ENCODE measurements at places on chromosomes 3 and 15.

GRCh38 chr3:185934767-185935464, 2.9 kb downstream of the TRA2B start:
- no peak for DNase-seq

DNA sequence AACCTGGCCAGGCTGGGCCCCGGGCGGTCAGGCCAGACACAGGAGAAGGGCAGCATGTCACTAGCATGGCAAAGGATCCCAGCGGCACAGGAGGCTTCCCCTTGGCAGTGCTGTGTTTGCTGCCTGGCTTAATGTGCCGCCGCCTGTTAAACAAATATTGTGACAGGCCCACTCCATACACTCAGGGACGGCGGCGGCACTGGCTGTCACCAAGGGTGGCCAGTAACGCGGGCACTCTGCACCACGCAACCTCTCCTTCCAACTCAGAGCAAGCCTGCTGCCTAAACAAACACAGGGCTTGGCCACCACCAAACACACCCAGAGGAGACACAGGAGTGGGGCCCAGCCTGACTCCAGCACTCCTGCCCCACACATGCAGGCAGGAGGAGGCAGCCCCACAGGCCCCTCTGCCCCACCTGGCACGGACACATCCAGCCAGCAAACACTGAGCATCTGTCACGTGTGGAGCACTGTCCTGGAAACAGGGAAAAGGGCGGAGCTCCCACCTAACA, 48.0 kb downstream of the TPRA1 start:
- no peak for DNase-seq

DNA sequence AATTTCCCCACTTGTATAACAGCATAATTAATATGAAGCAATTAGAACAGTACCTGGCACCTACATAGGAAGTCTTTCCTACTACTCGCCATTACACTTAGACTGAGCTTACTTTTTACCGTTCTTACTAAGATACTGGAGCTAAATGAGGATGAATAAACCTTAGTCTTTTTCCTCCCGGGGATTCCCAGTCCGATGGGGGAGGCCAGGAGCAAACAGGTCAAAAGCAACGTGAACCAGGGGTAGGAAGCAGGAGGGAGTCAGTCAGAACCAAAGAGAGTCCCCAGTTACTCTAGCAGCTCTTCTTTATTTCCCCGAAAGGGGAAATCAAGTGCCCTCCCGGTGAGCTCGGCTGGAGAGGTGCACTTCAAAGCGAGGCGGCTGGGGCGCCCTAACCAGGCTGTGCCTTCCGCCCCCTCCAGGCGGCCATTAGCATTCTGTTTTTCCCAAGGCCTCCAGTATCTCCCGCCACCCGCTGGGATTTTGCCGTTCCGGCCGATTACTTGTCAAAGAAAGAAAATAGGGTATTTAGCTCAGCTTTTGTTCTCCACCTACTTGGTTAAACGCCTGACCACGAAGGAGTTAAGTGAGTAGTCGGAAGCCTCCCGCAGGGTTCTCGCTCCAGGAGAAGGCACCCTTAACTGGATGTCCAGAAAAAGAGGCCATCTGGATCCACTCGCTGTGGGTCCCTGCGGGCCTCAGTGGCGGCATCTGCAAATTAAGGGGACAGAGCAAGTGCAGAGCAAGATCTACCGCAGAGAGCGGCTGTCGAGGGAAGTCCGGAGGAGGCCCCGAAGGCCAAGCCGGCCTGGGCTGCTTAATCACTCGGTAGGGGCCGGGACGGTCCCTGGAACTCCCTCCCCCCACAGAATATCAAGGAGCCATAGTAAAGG, 6.3 kb upstream of the EOMES start:
- DNase-seq = no peak

- no peak for DNase-seq
Measured at GRCh38 chr3:94004301-94004910, 24.0 kb downstream of the STX19 start.

DNA sequence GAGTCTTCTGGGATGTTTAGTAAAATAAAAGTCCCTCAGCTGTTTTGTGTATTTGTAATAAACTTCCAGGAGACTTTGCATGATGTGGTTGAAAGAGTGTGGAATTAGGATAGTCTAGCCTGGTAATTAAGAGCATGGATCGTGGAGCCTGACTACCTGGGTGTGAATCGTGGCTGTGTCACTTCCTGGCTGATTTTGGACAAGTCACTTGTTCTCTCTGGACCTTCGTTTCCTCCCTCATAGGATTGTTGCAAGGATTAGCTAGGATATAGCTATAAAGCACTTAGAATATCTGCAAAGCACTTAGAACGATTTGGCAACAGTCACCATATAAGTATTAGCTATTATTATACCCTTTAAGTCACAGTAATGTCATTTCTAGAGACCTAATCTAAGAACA, 40.2 kb downstream of the SLMAP start:
- no peak for DNase-seq

DNA sequence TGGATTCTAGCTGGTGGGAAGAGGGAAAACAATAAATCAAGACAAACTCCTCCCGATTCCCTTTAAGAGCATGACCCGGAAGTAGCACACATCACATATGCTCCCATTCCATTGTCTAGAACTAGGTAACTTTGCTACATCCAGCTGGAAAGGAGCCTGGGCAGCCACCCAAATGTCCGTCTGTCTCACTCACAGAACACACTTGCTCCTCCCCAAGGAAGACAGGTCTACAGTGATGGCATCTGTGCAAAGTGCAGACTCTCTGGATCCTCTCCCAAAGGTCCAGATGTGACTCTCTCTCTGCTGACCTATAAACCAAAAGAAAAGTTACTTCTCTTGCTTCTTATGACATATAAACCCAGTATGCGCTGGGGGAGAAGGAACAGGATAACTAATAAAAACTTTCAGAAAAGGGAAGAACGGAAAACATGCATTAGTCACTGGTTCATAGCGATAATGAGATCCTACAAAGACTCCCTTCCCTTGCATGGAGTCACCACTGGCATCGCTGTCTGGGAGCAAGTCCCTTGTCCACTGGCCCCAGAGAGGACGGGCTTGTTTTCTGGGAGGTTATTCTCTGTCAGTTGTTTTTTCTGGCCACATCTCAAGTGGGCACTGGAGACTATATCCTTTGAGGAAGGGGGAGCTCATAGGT, 29.8 kb upstream of the EPHB3 start:
- no peak for DNase-seq

GRCh38 chr3:80007522-80007921, 239.7 kb upstream of the ROBO1 start:
- DNase-seq = no peak

- DNase-seq = no peak
Measured at GRCh38 chr3:127034195-127034989, 51.5 kb downstream of the PLXNA1 start.

- no peak for DNase-seq
Measured at GRCh38 chr3:193911784-193912340, 224.1 kb upstream of the HES1 start.

- no peak for DNase-seq
Measured at GRCh38 chr15:73030122-73030679, 22.1 kb upstream of the NEO1 start.

GRCh38 chr15:101018016-101018415, 98.9 kb downstream of the LRRK1 start:
- no peak for DNase-seq

GRCh38 chr3:8387571-8387970, 114.1 kb upstream of the LMCD1 start:
- DNase-seq = no peak

DNA sequence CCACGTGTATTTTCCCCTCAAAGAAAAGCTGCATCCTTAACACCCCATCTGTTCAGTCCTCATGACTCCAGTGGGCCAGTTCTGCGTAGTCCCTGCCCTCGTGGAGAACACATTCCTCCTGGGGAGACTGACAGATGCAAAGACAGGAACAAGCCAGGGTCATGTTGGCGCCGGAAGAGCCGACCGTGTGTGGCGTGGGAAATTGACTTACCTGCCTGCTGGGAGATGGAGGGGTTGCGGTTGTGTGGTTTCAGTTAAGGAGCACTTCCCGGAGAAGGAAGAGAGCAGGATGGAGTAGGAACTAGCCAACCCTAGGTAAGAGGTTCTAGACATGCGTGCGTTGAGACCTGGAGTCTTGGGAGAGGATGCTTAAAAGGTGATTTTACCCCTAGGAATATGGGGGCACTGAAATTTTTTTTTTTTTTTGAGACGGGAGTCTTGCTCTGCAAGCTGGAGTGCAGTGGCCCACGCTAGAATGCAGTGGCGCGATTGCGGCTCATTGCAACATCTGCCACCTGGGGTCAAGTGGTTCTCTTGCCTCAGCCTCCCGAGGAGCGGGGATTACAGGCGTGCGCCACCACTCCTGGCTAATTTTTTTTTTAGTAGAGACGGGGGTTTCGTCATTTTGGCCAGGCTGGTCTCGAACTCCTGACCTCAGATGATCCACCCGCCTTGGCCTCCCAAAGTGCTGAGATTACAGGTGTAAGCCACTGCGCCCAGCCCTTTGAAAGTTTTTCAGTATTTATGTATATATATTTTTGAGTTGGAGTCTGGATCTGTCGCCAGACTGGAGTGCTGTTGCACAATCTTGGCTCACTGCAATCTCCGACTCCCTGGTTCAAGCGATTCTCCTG, 1.4 kb downstream of the VHL start:
- DNase-seq = no peak

- no peak for DNase-seq
Measured at GRCh38 chr3:31634476-31634875, 101.8 kb downstream of the STT3B start.

DNA sequence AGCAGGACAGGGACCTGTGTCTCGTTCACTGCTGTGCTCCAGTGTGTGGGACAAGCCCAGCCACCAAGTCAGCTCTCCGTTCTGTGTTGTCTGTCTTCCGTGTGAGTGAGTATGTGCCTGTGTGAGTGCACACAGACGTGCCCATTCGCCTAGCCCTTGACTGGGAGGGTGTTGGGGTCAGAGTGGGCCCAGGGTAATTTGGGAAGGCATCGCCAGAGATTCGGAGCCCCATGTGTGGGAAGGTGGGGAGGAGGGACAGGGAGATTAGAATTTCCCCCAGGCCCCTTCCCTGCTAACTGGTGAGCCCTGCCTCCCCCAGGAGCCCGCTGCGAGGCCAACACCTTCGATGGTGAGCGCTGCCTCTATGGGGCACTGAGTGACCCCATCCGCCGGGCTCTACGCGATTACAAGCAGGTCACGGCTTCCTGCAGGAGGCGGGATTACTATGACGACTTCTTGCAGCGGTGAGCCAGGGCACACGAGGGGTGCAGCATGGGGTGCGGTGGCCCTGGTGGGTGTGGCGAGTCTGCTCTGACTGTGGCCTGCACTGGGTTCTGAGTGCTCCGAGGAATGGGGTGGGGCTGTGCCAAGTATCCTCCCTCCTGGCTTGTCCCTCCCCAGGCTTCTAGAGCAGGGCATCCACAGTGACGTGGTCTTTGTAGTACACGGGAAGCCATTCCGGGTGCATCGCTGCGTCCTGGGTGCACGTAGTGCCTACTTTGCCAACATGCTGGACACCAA, 3.1 kb downstream of the ABTB1 start:
- DNase-seq = no peak

DNA sequence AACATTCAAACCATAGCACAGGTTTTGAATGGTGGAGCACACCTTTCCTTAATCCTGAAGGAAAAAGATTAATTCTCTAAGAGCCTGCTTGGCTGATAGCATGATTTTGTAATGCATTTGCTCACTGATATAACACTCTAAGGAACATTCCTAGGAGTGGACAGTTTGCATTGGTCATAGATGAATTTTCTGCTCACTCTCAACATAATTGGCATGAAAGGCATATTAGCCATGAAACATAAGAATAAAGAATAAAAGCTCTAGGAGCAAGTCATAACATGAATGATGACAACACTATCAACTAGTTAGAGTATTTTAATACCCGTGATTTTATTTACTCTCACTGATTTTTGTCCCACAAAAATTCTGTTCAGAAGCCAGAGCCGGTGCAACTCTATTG, 34.3 kb upstream of the LRTM1 start:
- no peak for DNase-seq

- no peak for DNase-seq
Measured at GRCh38 chr3:36172699-36173098, 207.6 kb upstream of the STAC start.

DNA sequence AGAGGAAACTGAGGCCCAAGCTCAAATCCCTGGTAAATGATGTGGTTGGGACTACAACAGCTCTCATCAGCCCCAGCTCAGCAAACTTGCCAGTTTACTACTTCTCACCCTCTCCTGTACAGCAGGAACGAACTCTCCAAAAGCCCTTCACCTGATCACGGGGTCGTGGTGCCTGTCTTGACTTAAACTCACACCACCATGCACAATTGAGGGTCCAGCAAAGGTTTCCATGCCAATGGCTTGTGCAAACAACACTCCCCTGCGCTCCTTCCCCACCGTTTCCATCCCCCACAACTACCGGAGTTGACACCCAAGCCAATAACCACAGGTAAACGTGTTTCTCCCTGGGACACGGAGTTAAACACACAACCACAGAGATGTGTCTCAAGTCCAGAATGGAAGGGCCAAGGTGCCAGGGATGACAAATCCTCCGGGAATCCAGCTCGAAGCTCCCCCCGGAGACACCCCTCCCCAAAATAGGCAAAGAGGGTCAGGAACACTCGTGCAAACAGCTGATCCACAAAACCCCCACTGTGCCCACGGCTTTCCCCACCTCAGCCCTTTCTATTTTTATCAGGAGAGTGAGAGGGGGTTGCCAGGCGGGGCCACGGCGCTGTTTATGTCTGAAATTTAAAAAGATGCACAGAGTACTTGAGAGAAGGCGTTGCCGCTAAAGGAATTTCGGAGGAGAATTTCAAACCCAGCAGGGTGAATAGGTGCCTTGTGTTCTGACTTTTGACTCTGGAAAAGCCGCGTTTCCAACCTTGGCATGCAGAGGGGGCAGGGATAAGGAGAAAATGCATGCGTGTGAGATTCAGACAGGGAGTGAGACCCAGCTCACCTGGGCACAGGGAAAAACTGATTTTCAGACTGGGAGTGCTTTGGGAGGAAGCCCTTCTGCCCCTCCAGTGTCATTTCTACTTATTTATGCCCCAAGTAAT, 10.6 kb upstream of the ACAN start:
- no peak for DNase-seq

GRCh38 chr3:89311581-89311980, 204.2 kb downstream of the EPHA3 start:
- DNase-seq = no peak

- DNase-seq = no peak
Measured at GRCh38 chr3:6680119-6680806, 180.7 kb upstream of the GRM7 start.

DNA sequence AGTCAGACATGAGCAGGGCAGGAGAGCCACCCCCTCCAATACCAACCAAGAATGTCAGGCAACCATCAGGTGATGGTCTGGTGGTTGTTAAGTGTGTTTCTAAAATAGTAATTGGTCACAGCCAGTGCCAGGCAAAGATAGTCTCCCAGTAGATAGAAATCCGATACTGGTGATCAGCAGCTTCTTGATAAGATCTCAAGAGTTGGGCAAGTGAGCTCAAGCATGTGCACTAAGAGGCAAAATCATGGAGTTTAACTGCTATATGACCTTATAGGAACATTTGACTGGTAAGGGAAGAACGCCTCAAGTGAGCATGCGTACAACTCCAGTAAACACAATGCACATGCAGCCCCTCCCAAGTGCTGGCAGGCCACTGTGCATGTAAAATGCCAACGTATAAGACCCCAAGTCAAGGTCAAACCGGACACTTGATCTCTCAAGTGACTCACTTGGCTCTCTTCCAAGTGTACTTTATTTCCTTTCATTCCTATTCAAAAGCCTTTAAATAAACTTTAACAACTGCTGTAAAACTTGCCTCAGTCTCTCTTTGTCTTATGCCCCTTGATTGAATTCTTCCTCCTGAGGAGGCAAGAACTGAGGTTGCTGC, 36.0 kb upstream of the CBLB start:
- no peak for DNase-seq
